ENCODE measurements at places on chromosomes 6 and 20.
A peak's percentile ranks its signal among the peaks of the same experiment; 100 is the strongest.

- no peak for DNase-seq
Observed at GRCh38 chr6:41602422-41602743, 35.9 kb upstream of the MDFI start.

DNA sequence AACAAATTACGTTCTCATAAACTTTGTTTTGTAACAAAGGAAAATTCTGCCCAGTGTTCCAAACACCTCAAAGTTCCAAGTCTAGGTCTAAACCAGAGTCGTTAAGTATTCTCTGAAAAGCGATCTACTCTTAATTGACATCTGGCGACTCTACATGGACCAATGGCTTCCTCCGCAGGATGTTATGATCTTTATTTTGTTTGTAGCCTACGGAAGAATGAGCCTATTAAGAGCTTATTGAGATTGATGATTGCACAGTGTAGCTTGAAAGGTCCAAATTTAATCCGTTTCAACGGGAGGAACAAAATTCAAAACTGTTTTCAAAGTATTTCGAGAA, 61.1 kb downstream of the FAM217A start:
- no peak for DNase-seq

- DNase-seq = peak; percentile 83
Observed at GRCh38 chr20:6708010-6708409, 59.5 kb upstream of the BMP2 start.

DNA sequence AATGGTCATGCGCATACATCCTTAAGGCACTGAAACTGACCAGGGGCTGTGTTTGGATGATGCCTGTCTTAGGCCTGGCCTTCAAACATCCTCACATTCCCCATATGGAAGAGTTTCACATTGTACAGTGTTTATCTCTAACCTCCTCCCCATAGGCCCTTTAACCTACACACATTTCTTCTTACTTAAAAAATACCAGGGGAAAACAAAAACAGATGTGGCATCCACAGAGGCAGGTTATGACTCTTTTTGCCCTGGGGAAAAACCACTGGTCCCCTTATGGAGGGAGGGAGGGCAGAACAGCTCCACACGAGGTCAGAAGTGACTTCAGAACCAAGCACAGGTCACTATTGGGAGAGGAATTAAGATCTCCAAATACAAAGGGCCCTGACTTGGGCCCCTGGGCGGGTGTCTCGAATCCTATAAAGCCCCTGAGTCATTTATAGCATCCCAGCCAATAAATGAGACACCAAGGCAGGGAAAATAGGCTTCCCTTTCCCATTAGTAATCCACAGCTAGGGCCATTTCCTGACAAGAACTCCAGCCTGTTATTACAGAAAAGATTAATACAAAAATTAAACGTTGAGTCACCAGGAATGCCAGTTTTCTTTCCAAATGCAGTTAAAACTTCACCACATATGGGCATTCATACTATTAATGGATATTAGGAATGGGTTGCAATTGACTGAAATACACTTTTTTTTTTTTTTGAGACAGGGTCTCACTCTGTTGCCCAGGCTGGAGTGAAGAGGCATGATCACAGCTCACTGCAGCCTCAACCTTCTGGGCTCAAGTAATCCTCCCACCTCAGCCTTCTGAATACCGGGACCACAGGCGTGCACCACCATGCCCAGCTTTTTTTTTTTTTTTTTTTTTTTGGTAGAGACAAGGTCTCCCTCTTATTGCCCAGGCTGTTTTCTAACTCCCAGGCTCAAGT, 107.2 kb downstream of the ATP9A start:
- DNase-seq = no peak

DNA sequence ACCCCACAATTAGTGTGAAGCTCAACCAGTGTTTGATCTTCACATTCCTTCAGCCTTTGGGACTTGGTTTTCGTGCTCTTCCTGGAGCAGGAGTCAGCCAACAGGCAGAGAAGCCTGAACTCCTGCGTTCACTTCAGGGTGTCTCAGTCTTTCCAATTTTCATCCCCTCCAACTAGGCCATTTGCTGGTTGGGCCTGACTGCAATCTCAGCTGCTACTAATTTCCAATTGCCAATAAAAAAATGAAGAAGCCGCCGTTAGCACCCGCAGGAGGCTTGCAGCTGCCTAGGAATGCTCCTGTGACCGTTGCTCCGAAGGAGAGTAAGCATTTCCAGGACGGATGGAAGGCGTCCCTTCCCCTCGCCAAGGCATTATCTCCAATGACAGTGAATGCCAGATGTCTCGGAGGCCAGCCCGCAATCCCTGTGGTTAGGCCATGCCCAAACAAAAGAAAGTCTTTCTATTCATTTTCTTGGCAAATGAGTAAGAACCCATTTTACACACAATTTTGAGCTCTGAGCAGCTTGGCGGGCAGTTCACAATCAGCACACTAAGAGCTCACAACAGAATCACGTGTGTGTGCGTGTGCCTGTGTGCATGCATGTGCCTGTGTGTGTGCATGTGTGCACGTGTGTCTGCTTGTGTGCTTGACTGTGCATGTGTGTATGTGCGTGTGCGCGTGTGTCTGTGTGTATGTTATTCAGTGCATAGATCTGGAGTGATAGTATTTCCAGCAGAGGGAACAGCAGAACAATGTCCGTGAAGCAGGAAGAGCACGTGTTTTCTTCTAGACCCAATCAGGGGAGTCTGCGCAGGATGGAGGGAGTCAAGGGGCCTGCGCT, 301.2 kb downstream of the SMOC2 start:
- DNase-seq = no peak

GRCh38 chr6:98831959-98832283, 2.5 kb upstream of the POU3F2 start:
- DNase-seq = no peak

DNA sequence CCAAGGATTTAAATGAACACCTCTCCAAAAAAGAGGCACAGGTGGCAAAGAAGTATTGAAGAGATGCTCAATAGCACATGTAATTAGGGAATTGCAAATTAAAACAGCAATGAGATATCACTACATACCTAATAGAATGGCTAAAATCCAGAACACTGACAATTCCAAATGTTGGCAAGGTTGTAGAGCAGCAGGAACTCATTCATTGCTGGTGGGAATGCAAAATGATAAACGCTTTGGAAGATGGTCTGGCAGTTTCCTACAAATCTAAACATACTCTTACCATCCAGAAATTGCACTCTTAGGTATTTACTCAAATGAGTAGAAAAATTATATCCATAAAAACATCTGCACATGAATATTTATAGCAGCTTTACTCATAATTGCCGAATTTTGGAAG, 17.0 kb downstream of the CD93 start:
- no peak for DNase-seq

GRCh38 chr6:3831761-3832530, 17.2 kb upstream of the FAM50B start:
- DNase-seq = no peak

DNA sequence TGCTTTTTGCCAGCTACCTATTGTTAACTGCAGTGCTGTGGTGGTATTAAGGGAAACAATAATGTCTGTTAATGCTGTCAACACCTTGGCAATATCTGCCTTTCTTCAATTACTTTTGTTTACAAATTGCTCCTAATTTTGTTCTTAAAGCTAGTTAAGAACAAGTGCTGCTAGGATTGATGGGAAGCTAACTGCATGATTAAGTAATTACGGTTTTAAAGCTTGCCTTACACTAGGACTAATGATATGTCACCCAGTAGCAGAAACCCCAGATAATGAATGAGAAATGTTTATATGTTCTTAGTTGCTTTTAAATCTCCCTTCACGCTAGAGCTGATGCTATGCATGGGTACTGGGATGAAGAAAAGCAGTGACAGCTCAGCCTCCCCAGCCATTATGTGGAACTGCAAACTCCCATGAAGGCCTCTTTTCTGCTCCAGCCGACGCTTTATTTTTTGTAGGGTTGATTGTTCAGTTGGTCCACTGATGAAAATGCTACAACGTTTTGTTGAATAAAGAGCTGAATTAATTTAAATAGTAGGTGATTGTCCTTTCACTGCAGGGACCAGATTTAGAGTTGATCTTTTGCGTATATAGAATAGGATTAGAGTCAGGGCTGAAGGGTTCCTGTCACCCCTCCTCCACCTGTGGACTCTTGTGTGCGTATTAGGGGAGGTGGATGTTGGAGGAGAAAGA, 610.5 kb downstream of the TFAP2B start:
- no peak for DNase-seq

DNA sequence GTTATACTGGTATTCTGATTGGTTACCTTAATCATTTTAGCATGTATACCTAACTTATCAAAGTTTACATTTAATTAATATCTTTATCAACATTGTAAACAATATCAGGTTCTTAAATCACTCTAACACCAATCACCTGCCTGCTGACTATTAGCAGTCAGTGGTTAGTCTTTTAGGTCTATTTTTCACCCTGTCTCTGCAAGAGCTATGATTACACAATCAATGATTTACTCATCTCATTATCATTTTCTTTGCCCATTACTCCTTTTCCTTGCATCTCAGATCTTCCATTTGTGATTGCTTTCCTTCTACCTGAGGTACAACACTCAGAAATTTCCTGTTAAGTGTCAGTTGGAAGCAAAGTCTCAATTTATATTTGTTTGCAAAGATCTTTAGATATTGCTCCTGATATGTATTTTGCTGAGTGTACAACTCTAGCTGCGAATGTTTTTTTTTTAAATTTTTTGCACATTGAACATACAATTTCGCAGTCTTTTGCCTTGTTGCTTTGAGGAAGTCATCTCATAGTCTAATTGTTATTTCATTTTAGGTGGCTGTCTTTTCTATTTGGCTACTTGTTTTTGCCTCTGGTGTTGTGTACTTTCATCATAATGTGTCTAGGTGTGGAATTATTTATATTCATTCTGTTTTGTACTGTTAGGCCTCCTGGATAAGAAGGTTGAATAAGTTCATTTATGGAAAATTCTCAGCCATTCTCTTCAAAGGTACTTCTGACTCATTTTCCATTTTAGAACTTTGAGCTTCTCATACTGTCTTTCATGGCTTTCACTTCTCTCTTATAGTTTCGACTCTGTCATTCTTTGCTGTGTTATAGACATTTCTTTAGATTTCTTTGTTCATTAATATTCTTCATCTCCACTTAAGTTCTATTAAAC, 104.9 kb upstream of the CEP162 start:
- DNase-seq = no peak

- no peak for DNase-seq
Observed at GRCh38 chr6:54010340-54011276, 100.6 kb upstream of the MLIP start.

- no peak for DNase-seq
Observed at GRCh38 chr6:70666706-70667105, 977 bp upstream of the SMAP1 start.

DNA sequence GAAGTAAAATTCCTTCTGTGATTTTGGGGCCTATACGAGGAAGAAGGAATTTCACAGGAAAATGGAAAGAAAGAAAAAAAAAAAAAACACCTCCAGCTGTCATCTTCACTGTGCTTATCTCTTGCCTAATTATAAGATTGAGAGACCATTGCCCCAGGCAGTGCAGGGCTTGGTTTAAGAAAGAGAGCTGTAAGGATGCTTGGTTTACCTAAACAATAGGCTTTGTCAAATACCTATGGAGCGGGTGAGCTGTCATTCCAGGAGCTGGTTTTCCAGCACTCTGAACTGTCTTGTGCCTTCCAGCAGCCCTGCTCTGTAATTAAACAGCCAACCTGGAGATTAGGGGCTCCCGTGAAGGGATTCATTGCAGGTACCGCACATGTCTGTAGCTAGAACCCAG, 137.8 kb downstream of the EDN3 start:
- no peak for DNase-seq

GRCh38 chr6:14635195-14635594, 517.6 kb downstream of the CD83 start:
- no peak for DNase-seq

GRCh38 chr6:168007592-168008338, 10.3 kb downstream of the KIF25 start:
- DNase-seq = peak; percentile 67

Measured in upper lobe of left lung (tissue), 6 donors.